ENCODE measurements at places on chromosomes 12 and 14.

GRCh38 chr12:53380794-53381730 lies 1.1 kb downstream of the SP1 start:
- DNase-seq: peak; percentile 63

GRCh38 chr12:46573347-46573658 lies 200.7 kb upstream of the SLC38A2 start:
- DNase-seq: no peak

DNA sequence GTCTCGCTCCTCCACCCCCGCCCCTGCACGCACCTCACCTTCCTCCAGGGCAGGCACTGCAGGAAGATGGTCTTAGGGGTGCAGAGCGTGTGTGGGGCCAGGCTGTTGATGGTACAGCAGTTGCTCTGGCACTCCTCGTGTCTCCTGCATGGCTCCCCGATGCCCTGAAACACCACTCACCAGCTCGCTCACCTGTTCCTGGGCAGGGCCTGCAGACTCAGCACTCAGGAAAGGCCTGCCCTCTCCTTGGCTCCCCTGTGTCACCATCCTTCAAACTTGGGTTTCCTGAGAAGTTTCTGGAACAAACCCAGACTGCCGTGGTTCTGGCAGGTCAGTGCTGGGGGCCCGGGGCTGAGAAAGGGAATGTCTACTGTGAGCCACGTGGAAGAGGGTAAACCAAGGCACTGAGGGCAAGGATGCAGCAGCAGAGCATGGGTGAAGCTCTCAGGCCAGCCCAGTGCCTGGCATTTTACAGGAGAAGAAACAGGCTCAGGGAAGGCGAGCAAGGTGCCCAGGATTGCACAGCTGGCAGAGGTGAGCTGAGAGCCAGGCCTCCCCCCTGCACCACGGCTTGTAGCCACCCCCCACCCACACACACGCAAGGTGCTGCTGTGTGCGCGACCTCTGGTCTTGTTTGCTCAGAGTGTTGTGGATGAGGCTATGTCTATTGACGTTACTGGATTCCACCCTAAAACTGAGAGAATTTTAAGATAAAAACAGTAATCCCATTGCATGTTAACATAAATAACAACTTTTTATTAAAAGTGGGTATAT lies 5.5 kb downstream of the LRCOL1 start:
- no peak for DNase-seq

DNA sequence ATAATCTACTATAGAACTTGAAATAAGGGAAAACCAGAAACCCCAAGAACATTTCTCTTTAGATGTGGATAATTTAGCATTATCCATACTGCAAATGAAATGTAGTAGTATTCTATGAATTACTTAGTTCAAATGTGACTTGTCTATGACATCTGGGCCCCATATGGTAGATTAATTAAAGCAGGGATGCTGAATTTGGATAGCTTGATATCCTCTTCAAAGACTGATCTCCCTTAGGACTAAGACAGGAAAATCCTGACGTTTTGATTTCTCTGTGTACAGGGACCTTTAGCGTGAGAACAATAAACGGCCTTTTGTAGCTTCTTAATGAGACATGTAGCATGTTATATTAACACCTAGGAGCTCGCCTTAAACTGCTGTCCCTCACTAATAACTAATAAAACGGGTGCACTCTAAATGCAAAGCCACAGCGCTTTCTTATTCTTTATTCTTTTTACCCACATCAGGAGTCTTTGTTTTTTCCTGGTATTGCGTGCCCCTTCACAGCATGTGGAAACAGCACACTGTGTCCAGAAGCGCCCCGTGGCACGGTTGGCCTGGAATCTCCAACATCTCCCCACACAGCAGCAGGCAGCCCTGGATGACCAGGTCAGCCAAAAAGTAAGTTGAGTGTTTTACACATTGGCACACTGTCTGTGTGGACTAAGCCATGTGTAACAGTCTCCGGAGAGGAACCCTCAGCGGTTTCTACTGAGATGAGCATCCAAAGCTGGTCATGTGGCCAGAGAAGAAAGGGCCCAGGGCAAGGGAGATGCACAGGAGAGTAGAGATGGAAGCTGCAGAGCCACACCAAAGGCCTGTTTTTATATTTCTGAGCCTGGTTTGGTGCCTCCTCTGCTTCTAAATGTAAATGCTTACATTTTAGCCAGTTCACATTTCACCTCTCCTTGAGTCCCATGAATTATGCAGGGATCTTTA lies 93.1 kb downstream of the SRGAP1 start:
- DNase-seq: no peak

GRCh38 chr12:26389343-26389742 lies 194.0 kb downstream of the SSPN start:
- DNase-seq: no peak

DNA sequence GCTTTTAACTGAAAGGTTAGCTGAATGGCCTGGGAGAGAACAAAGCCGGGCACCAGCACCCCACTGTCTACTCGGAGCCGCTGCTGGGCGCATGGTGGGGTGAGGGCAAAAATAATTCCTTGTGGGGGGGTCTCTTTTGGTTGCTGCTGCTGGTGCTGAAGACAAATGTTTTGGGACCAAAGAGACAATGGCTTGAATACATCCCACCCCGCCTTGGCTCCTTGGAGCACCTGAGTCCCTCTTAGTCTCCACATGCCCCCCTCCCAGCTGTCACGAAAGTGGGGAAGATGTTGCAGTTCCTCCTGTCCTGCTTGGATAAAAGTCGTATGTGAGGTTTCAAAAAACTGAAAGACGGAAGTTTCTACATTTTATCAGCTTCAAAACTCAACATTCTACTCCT lies 85.0 kb downstream of the PIWIL1 start:
- DNase-seq: no peak

GRCh38 chr12:3743803-3744202 lies 9.1 kb downstream of the CRACR2A start:
- DNase-seq: no peak

DNA sequence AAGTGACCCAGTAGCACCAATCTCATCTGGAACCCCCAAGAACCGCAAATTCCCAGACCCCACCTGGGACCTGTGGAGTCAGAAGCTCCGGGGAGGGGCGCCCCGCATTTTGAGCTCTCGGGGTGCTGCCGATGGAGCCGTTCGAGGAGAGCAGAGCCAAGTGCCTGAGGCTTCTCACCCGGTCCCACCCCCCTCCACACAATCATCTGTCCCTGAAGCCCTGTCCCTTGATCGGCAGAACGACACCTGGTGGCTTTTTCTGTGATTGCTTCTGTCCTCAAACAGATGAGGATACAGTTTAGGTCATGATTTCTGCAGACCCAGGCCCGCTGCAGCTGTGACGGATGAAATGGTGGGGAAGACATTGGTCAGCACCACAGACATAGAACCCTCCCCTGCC lies 74.7 kb downstream of the NOC4L start:
- DNase-seq: peak; percentile 42

GRCh38 chr14:26265170-26265685 lies 332.6 kb downstream of the NOVA1 start:
- peak; percentile 11 for DNase-seq

DNA sequence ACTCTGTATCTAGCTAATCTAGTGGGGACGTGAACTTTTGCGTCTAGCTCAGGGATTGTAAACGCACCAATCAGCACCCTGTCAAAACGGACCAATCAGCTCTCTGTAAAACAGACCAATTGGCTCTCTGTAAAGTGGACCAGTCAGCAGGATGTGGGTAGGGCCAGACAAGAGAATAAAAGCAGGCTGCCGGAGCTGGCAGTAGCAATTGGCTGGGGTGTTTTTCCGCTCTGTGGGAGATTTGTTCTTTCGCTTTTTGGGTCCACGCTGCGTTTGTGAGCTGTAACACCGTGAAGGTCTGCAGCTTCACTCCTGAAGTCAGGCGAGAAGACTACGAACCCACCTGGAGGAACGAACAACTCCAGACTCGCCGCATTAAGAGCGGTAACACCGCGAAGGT lies 76.5 kb downstream of the SPRING1 start:
- DNase-seq: no peak

- peak; percentile 68 for DNase-seq
Measured at GRCh38 chr14:54579621-54580020, 12.7 kb downstream of the SAMD4A start.

GRCh38 chr12:71415336-71416231 lies 24.0 kb upstream of the LGR5 start:
- DNase-seq: peak; percentile 67

DNA sequence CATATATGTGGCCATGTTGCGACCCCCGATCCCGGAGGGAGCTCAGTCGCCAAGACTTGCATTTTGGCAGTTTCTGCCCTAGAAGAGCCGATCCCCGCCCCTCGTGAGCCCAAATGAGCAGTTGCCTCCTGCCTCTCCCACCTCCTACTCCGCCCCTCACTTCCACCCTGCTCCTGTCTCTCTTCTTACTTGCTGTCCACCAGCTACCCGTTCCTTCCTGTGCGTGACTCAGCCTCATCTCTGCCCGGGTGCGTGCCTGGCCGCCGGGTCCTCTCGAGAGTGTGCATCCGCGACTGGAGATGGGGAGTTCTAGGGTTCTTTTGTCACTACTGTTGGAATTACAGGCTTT lies 585 bp downstream of the GPATCH2L start:
- DNase-seq: peak; percentile 84

DNA sequence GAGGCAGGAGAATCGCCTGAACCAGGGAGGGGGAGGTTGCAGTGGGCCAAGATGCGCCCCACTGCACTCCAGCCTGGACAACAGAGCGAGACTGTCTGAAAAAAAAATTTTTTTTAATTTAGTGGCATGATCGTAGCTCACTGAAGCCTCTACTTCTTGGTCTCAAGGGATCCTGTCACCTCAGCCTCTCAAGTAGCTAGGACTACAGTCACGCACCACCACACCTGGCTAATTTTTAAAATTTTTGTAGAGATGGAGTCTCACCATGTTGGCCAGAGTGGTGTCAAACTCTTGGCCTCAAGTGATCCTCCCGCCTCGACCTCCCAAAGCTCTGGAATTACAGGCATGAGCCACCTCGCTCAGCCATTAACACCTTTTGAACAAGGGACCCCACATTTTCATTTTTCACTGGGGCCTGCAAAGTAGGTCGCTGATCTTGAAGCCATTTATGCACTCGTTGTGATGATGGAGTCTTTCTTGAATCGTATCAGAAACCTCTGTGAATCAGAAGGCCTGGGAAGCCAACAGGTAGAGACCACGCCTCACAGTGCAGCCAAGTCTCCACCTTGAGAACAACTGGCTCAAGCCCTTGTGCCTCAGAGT lies 5.9 kb downstream of the HCAR1 start:
- DNase-seq: no peak

- DNase-seq: no peak
Measured at GRCh38 chr14:37060496-37061260, 111.7 kb downstream of the SLC25A21 start.

DNA sequence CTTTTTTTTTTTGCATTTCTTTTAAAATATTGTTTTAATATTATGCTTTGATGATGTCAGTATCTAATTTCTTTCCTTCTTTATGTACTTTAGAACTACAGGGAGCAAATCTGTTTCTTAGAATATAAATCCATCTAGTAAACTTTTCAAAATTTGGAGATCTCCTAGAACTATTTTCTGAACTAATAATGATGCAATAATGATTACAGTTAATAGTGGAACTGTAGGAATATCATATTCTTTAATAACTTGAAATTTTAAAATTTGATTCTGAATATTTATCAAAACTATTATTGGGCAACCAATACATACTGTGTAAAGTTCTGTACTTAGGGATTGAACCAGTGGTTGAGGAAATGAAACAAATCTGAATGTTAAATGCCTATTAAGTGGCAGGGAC lies 23.1 kb upstream of the PMCH start:
- DNase-seq: no peak

GRCh38 chr12:53208877-53209463 lies 1.9 kb upstream of the ITGB7 start:
- DNase-seq: no peak

- DNase-seq: no peak
Measured at GRCh38 chr14:48628870-48629269, 953.5 kb upstream of the MDGA2 start.

DNA sequence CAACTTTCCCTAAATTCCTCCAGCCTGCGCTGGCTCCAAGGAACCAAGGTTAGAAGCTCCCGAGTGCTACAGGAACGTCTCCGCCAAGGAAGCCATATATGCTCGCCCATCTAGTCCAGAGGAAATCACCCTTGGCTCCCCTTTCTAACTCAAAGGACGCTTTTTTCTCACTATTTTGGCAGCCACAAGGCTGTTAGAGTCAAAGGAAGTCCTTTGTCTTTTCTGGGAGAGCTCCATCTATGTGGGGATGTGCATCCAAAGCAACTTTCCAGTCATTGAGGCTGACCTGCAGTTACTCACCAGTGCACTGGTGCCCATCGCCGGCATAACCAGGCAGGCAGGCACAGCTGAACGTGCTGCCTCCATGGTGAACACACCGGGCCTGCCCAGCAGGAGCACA lies 37.6 kb downstream of the RTRAF start:
- no peak for DNase-seq

GRCh38 chr12:120212301-120212700 lies 11.4 kb upstream of the RPLP0 start:
- no peak for DNase-seq

DNA sequence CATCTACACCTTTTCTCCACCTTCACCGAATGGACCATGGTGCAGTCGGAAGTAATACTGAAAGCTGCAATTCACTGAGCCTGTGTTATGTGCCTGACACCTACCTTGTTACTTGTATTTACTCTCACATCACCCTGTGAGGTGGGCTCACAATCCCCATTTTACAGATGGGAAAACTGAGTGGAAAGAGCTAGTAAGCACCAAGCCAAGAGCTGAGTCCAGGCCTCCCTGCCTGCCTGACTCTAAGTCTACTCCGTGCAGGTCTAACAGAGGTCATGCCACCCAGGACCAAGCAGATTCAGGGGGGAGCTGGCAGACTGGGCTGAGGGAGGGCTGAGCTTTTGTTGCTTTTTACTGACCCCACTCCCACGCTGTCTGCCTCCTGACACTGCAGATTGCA lies 29.1 kb upstream of the TC2N start:
- DNase-seq: no peak

DNA sequence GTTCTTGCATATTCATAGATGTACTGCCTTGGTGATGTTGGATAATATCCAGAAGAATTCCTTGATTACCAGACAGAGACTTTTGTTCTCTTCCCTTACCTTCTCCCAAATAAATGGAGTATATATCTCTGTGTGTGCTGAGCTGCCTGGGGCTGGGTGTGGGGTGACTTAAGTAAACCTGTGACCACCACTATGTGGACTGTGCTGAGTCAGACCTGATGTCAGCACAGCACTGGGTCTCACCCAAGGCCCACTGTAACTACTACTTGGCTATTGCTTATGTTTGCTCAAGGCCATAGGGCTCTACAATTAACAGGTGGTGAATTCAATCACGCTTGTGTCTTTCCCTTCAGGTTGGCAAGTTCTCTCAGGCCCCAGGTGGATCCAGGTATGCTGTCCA lies 145.7 kb upstream of the MDGA2 start:
- no peak for DNase-seq

DNA sequence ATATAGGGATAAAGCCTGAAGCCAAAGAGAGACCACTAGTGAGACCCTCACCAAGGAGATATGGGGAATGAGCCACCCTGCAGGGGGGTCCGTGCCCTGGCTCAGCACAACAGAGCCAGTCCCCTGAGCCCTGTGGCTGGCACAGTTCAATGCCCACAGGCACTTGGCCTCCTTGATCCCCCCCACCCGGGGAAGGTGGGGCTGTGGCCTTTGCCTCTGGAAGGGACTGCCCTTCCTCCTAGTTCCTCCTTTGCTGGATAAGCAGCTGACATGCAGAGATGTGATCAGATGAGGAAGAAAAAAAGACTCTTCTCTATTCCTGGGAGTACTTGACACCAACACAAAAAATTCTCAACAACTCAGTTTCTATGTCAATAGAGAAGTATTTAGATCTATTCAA lies 19.9 kb downstream of the TTC7B start:
- DNase-seq: no peak
